ENCODE measurements at places on chromosomes 1 and 21.

GRCh38 chr1:99252630-99253029, 11.7 kb upstream of the PLPPR4 start:
- no peak for DNase-seq

DNA sequence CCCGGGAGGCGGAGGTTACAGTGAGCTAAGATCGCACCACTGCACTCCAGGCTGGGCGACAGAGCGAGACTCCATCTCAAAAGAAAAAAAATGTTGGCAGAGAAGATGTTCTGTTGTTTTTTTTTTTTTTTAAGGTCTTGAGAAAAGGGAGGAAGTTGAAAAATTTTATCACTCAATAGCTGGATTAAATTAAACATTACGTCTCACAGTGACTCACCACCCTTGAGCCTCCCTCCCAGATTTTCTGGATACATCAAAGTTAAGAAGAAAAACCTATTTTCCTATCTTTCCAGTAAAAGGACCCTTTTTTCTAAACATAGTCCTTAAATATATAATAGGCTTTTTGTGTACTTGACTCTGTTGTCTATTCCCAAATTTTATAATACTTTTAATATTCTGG, 35.5 kb downstream of the IFNAR1 start:
- DNase-seq = no peak

- peak; percentile 45 for DNase-seq
Observed at GRCh38 chr1:25922056-25922970, 16.1 kb upstream of the STMN1 start.

DNA sequence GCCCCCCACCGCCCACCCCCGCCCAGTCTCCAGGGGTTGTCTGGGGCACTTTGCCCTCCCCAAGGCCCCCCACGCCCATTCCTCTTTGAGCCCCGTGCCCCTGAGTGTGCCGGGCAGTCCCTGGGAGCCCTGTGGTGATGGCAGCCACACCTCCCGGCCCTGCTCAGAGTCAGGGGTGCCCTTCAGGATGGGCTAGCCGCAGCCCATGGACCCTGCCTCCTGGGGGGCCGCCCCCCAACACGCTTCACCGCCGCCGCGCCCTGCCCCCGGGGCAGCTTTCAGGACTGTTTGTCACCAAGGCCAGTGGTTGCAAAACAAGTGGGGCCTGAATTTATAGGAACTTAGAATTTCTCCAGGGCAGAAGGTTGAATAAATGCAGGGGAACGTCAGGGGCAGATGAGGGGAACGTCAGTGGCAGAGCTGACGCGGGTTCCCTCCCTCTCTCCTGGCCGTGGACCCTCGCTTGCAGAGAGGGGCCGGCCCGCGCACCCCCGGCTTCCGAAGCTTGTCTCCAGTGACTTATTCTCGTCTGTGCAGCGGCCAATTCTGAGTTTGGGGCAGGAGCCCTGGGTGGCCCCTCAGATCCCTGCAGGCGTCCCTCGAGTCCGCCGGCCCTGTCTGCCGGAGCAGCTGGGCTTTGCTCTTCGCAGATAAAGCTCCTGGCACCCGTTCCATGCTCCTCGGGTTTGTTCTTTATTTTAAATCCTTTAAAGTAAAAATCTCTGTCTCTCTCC, 41.2 kb upstream of the ADARB1 start:
- DNase-seq = no peak

GRCh38 chr21:34897828-34898227, 151.3 kb downstream of the RUNX1 start:
- DNase-seq = peak; percentile 16

DNA sequence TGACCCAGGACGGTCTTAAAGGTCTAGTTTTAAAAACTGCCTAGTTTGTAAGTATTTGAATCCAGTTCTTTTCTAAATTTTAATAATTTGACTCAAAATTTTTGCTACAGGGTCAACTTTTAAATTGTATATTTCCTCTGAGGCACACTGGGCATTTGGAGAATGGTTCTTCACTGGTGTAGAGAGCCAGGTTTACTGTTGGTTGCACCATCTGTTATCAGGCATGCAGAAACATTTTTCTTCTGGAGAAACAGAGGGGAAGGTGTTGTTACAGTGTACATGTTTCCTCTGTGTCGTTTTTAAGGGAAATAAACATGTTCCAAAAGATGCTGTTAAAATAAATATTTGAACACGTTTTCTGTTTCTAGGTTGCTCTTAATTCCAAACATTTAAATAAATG, 39.0 kb upstream of the RWDD3 start:
- no peak for DNase-seq

GRCh38 chr1:241269116-241269515, 87.9 kb downstream of the RGS7 start:
- DNase-seq = no peak

- no peak for DNase-seq
Observed at GRCh38 chr1:231839999-231840398, 213.4 kb downstream of the DISC1 start.

GRCh38 chr21:42616446-42616845, 37.0 kb upstream of the PDE9A start:
- DNase-seq = peak; percentile 14

DNA sequence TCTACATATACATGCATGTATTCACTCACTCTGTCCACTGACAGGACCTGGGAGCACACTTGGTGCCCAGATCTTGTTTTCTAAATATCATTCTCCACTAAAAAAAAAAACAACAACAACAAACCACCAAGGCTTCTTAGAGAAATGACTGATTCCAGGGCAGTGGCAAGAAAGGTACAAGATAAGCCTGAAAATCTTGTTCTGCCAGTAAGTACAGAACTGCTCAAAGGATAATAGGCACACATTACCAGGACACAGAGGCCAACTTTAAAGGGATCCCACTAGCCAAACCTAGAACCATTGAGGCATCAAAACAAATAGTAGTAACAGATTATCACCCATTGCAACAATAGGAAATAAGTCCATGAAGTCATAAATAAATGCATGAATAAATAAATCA, 10.7 kb downstream of the HSD11B1 start:
- no peak for DNase-seq

DNA sequence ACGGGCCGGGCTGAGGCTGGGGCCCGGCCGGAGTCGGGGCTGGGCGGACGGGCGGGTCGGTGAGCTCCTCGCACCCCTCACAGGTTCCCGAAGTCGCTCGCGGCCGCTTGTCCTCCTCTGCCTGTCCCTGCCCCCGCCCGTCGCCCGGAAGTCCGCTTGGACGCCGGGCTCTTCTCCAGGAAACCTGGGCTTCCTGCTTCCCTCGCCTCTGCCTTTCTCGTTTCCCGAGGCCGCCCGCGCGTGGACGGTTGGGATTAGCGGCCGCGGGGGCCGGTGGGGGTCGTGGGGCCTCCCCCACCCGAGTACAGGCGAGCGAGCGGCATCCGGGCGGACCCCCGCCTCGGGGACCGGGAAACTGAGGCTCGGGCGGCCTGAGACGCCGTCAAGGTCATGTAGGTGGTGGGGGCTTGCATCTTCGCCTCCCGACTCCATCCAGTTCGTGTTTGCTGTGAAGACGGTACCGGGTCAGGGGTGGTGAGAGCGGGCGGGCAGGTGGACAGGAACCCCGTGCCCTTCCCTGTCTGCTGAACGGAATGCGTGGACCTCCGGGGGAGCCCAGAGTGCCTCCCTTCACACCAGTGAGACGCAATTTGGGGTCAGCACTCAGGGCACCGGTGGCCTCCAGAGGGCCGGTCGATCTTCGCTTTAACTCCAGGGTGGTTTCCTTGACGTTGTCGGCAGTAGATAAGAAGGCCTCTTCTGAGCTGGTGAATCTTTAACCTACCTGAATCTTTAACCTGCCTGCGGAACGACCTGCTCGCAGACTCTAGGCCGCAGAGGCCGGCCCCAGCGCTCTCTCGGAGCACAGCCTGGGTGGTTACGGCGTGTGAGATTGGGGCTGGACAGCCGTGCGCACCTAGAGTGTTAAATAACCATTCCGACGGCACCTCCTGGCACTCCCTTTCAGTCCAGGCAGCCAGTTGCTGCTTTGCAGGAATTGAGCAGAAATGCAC, 686 bp downstream of the ARF1 start:
- DNase-seq = peak; percentile 44

- no peak for DNase-seq
Observed at GRCh38 chr1:176211396-176212165, 4.5 kb upstream of the COP1 start.

DNA sequence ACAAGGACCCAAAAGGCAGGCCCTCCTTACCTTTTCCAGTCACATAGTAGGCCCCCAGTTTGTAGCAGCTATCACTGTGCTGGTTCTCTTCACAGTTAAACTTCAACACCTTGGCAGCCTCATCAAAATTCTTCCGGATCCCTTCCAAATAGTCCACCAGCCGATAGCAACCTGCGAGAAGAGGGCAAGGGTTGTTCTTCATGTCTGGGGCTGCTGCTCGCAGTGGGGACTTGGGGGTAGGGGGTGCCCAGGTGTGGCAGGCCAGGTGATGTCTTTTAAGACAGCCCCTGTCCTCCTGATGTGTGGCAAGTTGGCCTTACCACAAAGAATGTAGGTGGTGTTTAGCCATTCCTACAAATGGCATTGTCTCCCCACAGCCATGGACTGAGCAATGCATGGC, 5.5 kb downstream of the COA7 start:
- DNase-seq = no peak

GRCh38 chr1:73886716-73887115, 311.3 kb downstream of the LRRIQ3 start:
- DNase-seq = no peak

DNA sequence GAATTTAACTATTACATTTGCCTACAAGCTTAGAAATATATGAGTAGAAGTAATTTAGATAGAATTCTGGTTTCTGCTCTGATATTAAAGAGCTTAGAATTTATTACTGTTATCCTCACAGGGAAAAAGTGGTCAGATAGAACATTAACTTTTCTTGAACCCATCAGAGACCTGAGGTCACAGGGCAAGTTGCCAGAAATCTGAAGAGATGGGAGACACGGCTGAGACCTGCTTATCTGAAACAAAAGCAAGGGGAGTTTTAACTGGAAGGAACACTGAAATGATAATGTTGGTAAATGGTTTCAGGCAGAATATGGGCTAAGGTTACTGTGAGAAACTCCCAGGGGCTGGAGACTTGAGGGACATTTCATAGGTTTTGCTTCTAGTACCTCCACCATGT, 28.0 kb upstream of the USP25 start:
- no peak for DNase-seq

DNA sequence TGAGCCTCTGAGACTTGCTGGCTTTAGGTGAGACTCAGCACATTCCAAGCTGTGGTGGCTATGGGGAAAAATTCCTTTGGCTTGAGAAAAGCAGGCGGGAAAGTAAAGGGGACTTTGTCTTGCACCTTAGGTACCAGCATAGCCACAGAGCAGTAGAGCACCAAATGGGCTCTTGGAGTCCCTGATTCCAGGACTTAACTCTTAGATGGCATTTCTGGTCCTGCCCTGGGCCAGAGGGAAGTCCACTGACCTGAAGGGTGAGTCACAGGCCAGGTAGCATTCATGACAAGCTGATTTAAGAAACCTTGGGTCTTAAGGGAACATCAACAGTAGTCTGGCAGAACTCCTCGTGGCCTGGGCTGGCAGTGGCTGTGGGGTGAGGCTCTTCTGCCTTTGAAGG, 344.7 kb downstream of the DUSP10 start:
- no peak for DNase-seq

DNA sequence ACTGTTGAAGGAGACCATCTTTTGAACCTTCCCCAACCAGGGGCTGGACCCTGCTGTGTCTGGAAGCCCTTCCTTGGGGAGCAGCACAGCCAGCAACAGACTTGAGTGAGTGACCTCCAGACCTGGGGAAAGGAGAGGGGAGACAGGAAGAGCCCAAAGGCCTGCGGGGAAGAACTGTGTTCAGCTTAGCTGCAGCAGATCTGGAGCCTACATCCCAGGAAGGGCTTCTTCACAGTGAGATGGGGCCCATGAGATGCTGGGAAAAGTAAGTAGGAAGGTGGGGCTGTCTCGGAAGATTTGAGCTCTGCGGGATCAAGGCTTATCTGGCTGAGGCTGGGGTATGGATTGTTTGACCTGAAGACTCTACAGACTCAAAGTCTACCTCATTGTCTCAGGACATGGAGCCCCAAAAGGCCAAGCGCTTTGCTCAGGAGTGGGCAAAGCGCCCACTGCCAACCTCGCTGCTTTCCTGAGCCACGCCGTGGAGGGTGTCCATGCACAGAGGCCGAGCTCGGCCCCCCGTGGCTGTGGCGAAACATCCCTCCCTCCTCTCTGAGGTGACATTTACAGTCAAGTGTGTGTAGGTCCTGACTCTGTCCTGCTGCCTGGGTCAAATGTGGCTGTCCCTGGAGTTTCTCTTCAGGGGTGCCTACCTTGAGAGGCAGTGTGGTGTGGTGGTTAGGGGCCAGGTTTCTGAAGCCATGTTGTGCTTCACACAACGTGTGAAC, 24.5 kb downstream of the SPOCD1 start:
- DNase-seq = no peak

DNA sequence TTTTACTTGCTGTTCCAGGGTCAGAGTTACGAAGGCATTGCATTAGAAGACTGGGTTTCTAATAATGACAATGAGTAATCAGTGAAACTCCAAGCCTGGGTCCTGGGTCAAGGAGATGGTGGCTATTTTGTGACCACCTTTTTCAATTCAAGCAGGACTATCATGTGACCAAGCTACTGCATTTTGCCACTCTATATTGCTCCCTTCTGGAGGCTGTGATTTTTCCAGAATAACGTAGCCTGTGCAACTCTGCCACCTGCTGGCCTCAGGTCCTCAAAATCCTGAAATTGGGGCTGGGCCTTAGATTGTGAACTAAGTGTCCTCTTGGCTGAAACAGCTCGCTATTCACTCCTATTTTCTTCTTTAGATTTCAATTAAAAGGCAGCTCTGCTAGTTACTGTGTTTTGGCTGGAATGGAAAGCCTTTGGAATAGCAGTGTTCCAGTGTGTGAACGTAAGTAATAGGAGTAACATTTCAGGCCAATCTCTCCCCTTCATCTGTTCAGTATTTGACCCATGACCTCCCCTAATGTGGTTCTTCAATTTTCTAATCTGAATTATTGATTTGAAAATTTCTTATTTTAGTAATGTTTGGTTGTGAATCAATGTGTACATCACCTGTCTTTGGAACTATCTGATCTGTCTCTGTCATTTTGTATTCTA, 52.9 kb upstream of the CD46 start:
- DNase-seq = peak; percentile 17

DNA sequence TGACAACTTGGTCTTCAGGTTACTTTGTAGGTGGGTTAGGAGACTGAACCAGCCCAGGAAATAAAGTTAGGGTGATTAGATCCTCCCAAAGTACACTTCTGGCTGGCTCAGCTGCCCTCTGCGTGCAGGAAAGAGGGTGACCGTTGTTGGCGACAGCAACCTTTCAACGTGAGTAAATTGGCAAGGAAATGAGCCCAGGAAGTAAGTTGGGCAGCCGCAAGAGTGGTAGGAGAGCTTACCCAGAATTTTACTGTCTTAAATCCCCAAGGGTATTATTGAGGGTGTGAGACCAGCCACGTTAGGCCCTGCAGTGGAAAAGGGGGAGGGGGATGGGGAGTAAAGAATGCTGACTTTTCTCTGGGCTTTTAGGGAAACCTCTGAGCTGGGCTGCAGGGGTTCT, 1.6 kb downstream of the TENT5C start:
- peak; percentile 47 for DNase-seq

All from activated naive CD4-positive, alpha-beta T cell treated with Interleukin-2 at 50 U/mL for 16 hours (primary cell).